Posterior cingulate gyrus (tissue), 11 donors: ENCODE measurements at places on chromosomes 3 and 15.

GRCh38 chr15:78291052-78291451 lies 8.4 kb downstream of the SKIC8 start:
- no peak for DNase-seq

GRCh38 chr15:90497912-90498311 lies 31.8 kb upstream of the CRTC3 start:
- DNase-seq, result no peak

DNA sequence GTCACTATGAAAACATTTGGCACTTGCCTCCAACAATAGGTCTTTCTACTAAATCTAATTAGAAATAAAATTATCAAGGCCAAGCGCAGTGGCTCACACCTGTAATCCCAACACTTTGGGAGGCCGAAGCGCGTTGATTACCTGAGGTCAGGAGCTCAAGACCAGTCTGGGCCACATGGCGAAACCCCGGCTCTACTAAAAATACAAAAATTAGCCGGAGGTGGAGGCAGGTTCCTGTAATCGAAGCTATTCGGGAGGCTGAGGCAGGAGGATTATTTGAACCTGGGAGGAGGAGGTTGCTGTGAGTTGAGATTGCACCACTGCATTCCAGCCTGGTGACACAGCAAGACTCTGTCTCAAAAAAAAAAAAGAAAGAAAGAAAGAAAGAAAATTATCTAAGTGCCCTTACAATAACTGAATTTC lies 1.6 kb upstream of the PLD1 start:
- DNase-seq, result no peak

GRCh38 chr3:126152901-126153694 lies 27.3 kb downstream of the ALDH1L1 start:
- no peak for DNase-seq

GRCh38 chr3:196712514-196713413 lies 587 bp downstream of the PIGX start:
- peak; percentile 32 for DNase-seq

DNA sequence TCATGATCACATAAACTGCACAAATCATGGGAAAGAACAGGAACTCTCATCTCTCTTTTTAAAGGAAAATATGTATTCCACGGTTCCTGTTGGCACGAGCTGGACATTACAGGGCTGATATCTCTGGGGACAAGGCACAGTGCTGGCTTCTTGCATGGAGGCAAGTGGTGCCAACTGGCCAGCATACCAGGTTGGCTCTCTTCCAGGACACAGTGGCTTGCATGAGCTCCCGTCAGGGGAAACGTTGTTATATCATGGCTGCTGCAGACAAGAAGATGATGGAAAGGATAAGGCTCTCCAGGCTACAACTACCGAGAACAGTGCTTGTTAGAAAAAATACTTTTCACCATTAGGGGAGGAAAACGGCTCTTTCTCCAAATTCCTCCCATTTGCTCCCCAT lies 283.9 kb downstream of the RORA start:
- DNase-seq, result peak; percentile 56

DNA sequence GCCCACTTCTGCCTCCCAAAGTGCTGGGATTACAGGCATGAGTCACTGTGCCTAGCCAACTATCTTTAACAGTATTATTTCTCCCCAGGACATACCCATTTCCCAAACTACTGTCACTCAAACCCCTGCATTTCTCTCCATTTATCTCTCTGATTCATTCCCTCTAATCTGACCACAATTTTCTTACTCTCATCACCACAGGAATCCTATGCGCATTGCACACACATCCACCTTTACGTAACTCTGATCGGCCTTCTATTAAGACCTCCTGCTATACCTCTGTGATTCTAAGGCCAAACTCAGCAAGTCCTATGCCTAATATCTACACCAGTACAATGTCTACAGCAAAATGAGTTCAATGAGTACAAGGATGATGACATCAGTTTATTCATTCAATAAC lies 235.0 kb downstream of the ULK4 start:
- DNase-seq, result no peak

DNA sequence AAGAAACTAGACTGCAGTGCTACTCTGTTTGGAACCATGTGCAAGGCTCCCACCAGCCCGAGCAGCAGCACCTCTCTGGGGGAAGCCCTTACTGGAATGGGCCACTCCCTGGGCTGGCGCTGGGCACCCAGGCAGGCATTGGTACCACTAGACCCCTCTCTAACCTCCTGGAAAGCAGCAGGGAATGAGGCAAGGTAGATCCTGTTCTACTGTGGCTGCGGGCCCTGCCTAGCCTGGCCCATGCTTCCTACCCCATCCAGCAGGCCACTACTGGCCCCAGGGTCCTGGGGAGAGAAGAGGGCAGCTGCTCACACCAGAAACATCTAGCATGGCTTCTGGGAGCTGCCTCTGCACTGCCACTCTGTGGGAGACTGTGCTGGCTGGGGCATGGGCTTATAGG lies 44.8 kb downstream of the MESD start:
- no peak for DNase-seq

GRCh38 chr3:97699889-97700288 lies 64.7 kb upstream of the ARL6 start:
- no peak for DNase-seq

- no peak for DNase-seq
These were observed 3.5 kb downstream of the CSK start for GRCh38 chr15:74785194-74786032.

- no peak for DNase-seq
These were observed 620.5 kb upstream of the TBL1XR1 start for GRCh38 chr3:177817751-177818150.

DNA sequence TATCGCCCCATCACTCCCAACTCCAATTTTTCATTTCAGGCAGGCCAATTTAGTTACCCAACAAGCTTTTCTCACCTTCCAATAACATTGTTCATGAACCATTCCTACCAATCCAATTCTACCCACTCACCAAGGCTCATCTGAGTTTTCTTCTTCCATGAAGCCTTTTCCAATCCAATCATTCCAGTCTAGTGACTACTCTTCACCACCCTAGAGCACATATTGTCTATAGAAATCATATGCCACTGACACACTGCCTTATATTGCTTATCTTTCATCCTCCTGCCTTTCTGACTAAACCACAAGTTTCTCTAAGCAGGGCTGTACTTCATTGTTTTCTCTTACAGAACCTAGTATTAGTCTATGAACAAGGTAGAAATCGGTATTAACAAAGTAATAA lies 11.4 kb downstream of the CCDC14 start:
- no peak for DNase-seq

DNA sequence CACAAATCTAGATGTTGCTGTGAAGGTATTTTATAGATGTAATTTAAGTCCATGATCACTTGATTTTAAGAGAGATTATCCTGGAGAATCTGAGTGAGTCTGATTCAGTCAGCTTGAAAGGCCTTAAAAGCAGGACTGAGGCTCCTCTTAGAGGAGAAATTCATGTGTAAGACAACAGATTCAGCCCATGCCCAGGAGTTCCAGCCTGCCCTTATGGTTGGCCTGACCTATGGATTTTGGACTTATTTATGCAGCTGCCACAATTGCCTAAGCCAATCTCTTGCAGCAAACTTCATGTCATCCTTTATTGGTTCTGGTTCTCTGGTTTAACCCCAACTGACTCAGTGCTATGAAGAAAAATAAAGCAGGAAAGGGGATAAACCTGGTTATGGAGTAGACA lies 296.5 kb upstream of the RASGRP1 start:
- DNase-seq, result no peak

GRCh38 chr3:27596921-27597320 lies 112.7 kb upstream of the SLC4A7 start:
- DNase-seq, result no peak

DNA sequence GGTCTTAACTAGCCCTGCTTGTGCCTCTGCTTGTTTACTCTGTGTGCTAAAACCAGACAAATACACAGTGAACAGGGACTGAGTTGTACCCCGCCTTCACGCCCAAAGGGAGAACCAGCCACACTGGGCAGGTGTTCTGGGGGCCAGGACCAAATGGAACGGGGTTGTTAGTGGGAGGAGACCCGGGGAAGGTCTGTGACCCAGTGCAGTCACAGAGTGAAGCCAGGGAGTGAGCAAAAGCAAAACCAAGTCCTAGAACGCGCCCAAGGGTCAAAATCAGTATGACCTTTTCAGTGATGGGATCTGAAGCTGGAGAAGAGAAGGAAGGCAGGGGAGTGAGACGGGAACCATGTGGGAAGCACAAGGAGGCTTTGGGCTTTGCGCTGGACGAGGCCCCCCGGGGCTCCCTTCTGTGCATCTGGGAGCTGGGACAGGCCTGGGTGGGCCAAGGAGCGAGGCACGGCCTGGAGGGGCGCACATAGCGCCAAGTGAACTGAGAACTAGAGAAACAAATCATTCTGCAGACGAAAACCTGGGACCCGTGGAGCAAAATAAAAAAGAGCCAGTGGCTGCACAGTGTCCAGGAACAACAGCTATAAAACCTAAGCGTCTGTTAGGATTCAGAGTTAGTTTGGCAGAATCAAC lies 78.3 kb upstream of the ALDH1A3 start:
- no peak for DNase-seq

- no peak for DNase-seq
These were observed 20.3 kb downstream of the FBLN2 start for GRCh38 chr3:13569201-13569600.

DNA sequence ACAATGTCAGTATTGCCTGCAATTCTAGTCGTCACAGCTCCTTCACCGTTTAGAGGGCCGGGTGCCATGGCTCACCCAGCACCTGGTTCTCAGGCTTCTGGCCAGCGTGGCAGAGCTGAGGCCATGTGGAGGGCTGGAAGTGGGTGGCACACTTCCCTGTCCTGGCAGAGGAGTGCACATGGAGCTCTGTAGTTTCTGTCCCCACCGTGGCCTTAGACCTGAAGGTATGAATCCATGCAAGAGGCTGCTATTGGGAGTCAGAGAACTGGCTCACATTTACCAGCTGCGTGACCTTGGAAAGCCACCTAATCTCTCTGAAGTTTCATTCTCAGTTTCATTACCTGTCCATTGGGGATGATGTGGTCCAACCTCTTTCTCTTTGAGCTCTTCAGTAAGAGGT lies 22.2 kb downstream of the EPHB1 start:
- DNase-seq, result no peak

DNA sequence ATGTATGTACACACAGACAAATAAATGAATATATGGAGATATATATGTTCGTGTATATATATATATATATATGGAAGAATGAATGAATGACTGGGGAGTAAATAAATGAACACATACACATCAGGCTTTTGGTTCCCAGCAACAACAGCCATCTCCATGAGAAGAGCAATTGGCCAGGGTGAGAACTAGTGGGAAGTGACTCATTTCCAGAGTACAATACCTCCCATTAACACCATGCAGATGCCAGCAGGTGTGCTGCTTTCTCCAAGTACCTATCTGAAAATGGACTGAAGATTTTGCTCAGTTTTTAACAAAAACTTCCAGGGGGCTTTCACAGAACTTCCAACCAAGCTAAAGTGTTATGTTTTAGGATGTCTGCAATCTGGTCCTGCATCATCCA lies 179.8 kb upstream of the SLC2A2 start:
- no peak for DNase-seq

DNA sequence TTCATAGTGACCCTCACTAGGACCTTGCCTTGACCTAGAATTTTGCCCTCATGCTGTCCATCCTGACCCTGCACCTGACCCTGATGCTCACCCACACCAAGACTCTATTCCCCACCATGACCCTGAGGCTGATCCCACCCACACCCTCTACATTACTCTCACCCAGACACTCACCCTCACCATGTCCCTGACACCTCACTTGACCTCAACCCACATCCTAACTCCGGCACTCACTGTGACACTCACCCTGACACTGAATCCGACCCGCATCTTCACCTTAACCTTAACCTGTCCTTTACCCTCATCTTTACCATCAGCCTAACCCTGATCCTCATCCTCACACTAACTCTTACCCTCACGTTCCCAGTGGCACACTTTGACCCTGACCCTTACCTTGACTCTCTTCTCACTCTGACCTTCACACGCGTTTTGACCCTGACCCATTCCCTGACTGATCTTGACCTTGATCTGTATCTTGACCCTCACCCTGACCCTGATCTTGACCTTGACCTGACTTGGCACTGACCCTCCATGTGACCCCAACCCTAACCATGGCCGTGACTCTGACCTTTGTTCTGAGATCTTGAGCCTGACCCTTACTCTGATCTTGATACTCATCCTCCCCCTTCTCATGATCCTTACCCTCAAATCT lies 22.2 kb upstream of the SLC25A26 start:
- no peak for DNase-seq

- no peak for DNase-seq
These were observed 1199.9 kb downstream of the SI start for GRCh38 chr3:163878396-163878795.

GRCh38 chr3:184651904-184652303 lies 60.0 kb downstream of the MAGEF1 start:
- DNase-seq, result no peak

- DNase-seq, result no peak
These were observed 184.7 kb upstream of the POU1F1 start for GRCh38 chr3:87461036-87461435.

- DNase-seq, result no peak
These were observed 28.6 kb upstream of the RAB7A start for GRCh38 chr3:128697341-128697740.

- DNase-seq, result no peak
These were observed 41.8 kb downstream of the SERPINI1 start for GRCh38 chr3:167777356-167777755.

GRCh38 chr3:184155644-184156521 lies 706 bp downstream of the DVL3 start:
- DNase-seq, result no peak
